ENCODE measurements at places on chromosomes 2 and 18.
A peak's percentile ranks its signal among the peaks of the same experiment; 100 is the strongest.

DNA sequence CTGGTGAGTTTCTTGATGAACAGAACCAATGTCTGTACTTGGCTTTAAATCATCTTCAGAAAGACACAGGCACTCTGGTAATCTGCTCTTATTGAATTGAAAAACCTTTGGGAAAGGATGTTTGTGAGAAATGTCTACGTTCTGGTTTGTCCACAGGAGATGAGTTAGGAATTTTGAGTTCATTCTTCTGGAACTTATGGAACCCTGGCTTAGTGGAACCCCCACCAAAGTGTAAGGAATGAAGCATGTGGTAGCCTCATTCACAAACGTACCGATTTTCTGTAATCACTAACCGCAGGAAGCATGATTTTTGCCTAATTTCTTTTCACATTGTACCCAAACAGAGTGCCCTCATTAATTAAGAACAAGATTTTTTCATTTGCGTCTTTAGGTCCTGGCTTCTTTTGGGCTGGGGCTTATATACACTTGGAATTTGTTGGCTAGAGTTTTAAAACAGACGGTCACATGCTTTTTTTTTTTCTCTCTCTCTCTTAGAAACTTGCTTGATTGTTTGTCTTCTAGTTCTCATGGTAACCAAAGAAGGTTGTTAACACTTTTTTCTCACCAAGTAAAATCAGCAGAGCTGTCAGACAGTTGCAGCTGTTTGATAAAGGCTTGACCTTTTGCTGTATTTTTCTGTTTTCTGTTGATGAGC, 314.1 kb upstream of the THUMPD2 start:
- no peak for DNase-seq

DNA sequence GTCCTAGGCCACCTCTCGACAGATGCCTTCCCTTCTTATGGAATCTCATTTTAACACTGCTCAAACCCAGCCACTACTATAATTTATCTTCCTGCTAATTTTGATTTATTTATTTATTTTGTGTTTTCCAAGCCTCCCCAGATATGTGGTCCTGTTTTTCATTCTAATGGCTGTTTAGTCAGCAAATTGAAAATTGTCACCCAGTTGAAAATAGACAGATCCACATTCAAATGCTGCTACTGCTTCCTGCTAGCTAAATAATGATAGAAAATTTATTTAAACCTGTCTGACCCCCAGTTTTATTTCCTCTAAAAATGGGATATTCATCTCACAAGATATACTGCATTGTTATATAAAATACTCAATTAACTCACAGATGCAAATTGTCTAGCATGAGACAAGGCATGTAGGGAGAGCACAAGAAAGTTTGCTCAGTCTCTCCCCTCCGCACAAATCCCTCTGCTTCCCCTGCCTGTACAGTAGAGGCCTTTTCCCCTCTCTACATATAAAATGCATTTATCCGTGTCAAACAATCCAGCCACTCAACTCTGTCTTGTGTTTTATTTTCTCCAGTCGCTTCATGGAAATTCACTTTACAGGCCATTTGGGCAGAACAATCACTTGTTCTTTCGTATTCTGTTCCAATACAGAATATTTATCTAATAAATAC, 389.9 kb downstream of the SOX11 start:
- DNase-seq = no peak

DNA sequence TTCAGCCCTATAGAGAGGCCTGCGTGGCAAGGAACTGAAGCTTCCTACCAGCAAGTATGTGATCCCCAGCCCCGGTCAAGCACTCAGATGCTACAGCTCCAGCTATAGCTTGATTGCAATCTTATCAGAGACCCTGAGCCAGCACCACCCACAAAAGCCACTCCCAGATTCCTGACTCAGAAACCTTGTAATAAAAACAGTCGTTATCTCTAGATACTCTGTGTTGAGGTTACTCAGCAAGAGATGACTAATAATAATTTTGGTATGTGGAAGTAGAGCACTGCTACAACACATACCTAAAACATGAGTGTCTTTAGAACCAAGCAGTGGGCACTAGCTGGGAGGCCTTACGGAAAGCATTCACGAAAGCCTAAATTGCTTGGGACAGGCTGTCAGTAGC, 216.9 kb downstream of the UXS1 start:
- peak; percentile 48 for DNase-seq

- no peak for DNase-seq
Observed at GRCh38 chr18:75167759-75168618, 41.0 kb downstream of the PTGR3 start.

DNA sequence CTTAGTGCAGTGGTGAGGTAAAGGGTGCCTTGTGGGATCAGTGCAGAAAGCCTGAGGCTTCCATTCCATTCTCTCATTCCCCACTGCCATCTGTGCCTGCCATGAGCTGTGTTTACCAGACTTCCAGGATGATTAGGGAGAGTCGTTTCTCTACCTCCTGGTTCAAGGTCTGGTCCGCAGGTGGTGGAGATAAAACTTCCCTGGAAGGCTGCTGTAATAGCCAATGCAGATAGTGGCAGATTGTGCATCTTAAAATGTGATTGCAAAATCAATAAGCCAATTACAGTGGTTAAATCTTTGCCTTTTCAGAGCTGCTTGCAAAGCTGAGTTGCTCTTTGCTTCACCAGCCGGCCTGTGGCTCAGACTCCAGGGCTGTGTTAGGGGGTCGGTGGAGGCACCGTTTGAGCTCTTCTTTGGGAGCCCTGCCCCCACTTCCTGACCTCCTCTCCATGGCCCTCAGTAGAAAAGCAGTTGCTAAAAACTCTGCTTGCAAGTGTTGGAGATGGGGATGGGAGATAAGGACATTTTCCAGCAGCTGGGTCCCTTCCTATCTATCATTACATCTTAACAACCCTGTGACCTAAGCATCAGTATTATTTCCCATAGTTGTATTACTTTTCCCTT, 95.2 kb upstream of the HS6ST1 start:
- no peak for DNase-seq

- no peak for DNase-seq
Observed at GRCh38 chr18:22999647-23000046, 66.5 kb downstream of the RBBP8 start.

DNA sequence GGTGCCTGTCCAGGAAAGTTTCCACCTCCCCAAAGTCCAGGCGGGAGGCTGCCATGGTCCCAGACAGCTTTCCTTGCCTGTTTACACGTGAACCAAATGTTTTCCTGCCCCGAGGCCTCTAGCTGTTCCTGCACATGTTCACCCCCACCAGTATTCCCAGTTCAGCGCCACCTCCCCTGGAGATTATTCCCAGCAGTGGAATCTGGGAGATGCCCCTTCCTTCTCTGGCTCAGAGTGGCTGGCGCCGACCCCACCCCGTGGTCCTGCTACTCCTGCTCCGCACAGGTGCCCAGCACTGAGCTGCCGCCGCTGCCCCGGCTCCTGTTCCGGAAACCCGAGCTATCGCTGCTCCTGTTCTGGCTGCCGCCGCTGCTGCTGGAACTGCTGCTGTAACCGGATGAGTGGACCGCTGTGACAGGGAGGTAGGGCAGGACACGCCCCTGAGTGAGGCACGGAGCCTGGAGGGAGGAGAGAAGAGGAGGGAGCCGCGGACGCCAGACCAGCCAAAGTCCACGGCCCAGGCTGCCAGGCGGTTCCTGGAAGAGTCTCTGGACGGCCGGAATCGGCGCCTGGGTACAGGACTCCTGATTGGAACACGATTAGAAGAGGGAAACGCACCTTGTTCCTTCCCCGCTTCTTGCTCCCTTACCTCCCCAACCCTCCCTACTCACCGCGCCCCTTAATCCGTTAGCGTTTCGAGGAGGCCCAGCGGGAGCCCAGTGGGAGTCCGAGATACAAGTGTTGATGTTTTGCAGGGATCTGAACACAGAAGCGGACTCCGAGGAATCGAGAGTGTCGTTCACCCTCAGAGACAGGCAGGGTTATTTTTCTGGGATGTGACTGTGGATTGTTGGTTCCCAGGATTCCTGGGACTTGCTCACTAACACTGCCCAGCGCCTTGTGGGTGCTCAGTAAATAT, at the start of gene PDE11A:
TSS of gene PDE11A (minus strand) at position 395 of the 919 bp plus-strand sequence. CDS start at position 55, 340 bp downstream.
- peak; percentile 80 for DNase-seq

DNA sequence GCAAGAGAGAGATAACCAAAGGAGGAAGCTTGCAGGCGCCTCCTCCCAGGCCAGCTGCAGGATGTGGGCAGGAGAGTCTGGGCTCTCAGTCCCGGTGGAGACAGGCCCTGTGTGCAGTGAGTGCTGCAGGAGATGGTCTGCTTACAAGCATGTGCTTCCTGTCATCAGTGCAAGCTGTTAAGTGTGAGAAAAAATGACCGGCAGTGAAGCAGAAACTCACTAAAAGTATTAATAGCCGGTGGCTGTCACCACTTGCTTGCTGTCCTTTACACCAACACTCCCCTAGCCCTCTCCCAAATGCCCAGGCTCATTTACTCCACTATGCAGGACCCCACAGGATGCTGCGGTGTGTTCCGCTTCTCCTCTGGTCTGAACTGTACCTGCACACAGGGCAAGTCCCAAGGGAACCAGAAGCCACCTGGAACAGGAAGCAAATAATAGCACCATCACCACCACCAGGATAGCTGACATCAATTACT, 435.6 kb upstream of the HS6ST1 start:
- DNase-seq = no peak

DNA sequence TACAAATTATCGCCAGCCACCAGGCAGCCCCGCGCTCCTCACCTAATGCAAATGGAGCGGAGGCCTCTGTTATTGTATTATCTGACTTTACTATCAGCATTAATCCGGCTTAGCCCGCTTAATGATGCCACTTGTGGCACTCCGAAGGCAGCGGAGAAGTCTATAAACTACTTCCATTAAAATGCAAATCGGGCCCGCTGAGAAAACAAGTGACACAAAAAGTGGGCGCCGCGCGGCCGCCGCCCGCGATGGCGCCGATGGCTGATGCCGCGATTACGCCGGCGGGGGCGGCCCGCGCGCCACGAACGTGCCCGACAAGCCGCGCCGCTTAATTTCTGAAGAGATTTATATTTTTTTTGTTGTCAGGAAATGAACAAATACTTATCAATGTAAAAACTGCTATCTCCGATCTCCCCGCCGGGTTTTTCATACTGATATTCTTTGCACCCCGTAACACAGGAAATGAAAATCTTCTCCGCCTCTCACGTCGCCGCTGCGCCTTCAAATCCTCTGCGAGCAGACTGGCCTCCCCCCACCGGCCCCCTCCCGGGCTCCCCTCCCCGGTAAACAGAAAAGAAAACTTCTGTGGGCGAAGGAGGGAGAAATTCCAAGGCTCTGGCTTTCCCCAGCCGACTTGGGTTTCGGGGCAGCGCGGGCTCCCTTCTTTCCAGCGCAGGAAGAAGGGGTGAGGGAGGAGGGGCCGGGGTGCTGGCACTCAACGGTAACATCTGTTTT, 221.8 kb downstream of the INSIG2 start:
- no peak for DNase-seq

DNA sequence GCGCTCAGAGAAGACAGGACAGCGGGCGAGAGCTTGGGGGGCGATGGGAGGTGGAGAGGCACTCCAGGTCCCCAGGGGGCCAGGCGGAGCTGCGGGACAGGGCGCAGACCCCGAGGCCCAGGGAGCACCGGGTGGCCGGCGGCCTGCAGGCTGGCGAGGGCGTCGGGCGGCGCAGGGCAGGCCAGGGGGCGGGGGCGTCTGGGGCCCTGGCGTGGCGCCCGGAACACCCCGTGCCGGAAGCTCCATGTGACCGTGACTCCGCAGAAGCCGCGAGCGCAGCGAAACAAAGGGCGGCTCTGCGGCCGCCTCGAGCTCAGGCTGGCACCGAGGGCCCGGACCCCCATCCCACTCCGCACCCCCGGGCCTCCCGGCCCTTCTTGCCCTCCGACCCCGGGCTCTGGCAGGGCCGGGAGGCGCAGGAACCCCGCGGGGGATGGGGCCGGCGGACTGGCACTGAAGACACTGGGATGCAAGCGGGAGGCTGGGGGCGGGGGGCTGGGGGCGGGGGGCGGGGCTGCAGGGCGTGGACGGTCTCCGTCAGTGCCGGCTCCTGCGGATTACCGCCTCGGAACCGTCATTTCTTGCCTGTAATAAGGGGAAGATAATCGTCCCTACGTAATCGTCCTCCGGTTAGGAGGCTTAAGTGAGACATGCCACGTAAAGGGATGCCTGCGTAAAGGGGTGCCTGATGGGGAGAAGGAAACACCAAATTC, 19.1 kb downstream of the SH2D6 start:
- no peak for DNase-seq

DNA sequence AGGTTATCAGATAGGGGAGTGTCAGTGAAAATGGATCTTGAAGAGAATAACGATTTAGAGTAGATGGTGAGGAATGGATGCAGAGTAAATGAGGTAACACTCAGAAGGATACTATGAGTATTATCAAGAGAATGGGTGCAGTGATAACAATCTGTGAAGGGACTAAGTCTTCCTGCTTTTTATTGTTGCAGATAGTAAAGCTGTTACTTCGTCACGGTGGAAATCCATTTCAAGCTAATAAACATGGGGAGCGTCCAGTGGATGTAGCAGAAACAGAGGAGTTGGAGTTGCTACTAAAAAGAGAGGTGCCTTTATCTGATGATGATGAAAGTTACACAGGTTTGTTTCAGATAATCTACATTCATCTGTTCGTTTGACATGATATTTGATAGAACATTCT, 85.1 kb downstream of the ANKRD12 start:
- no peak for DNase-seq

GRCh38 chr2:207289295-207290018, 123.7 kb upstream of the KLF7 start:
- DNase-seq = no peak

DNA sequence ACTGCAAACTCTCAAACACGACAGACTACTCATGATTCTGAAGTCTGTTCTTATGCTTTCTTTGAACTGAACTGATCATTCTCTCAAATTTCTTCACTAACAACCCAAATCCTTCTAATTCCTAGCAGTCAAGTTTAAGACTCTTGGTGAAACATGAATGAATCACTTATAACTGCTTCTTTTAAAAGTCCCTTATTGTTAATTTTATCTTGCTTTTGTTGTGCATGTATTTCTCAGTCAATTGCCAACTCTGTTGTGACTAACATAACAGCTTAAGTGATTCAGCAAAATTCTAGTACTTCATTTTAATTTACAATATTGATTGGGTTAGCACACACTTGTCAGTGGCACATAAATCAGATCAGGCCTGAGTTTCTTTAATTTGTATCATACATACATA, 357.0 kb upstream of the FSIP2 start:
- no peak for DNase-seq

- DNase-seq = no peak
Observed at GRCh38 chr2:32068-32467, 14.2 kb downstream of the FAM110C start.

DNA sequence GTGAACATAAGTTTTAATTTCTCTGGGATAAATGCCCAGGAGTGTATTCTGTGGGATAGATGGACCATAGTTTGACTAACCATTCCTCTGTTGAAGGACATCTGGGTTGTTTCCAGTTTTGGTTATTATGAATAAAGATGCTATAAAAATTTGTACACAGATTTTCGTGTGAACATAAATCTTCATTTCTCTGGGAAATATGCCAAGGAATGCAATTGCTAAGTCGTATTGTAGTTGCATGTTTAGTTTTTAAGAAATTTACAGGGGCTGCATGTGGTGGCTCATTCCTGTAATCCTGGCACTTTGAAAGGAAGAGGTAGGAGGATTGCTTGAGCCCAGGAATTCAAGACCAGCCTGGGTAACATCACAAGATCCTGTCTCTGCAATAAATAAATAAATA, 6.9 kb upstream of the SLC11A1 start:
- DNase-seq = peak; percentile 39

- DNase-seq = no peak
Observed at GRCh38 chr18:5297597-5297996, 2.1 kb upstream of the ZBTB14 start.
